ENCODE measurements at places on chromosomes 5 and 9.

- DNase-seq: no peak
Observed at GRCh38 chr9:98825414-98825813, 17.9 kb downstream of the GALNT12 start.

DNA sequence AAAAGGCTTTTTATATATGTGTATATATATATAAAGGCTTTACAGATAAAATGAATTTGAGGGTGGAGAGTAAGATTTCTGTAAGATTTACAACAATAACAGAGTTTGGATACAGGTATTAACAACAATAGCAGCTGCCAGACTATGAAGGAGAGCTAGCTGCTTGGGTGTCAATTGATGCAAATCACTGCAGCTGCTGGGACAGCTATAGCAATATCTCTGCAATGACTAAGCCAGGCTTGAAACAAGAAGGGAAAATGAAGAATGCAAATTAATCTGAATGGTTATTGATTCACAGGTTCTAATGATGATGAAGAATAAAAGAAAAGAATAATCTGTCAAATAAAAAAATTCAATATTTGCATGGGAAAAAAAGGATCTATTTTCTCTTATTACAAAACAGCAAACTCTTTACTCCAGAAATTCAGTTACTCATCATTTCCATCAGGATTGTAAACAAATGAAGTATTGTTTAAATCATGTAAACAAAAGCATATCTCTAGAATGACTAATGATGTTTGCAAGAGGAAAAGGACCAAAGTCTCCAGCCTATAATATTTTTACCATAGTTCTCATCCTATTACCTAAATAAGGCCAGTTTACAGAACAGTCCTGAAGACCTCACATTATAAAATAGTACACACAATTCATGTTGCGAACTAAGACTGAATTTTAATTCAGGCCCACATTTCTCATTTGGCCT is 219.0 kb downstream of the HTR1A start:
- no peak for DNase-seq

- no peak for DNase-seq
Observed at GRCh38 chr9:1839909-1840308, 175.2 kb upstream of the SMARCA2 start.

- no peak for DNase-seq
Observed at GRCh38 chr9:16817002-16817401, 53.5 kb downstream of the BNC2 start.

DNA sequence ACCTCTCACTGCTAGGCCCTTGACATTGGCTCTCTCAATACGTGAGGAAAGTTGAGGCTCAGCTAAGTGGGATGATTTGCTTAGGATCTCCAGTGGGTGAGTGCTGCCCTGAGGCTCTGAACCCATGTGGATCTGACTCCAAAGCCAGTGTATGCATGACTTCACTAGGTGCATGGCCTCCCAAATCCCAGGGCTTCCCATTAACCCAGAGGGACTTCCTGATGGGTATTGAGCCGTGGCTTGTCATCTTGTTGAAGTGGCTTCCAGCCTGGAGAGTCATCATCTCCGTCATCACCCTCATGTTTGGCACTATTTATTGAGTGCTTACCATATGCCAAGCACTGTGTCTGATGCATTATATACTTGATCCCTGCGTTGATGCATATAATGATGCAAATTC is 37.3 kb upstream of the TEX48 start:
- DNase-seq: no peak

GRCh38 chr9:72826996-72827949 is 125.6 kb downstream of the ALDH1A1 start:
- no peak for DNase-seq

DNA sequence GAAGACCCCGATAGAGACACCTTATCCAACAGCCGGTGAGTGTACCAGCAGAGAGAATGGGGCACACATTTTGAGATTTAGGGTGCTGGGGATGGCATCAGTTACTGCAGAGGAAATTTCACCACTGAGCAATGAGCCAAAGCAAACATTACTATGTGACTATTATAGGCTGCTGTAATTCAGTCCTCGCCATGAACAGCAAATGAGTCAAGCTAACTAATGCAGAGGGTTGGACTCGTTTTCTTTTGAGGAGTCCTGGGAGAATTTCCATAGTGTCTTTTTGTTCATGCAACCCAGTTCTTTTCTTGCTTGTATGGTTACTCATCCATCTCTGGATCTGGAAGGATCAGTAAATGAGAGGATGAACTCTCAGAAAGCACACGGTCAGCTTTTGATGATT is 323.8 kb downstream of the PSAT1 start:
- no peak for DNase-seq

GRCh38 chr9:117126871-117127270 is 288.0 kb downstream of the ASTN2 start:
- DNase-seq: no peak

Measured in germinal center (tissue), 1 donor.